Endothelial cell (in vitro differentiated cells): ENCODE measurements at places on chromosomes 2 and 18. TPM values are rescaled to one million over a fixed set of nuclear protein-coding genes. Genes with fewer than 3 reads are reported as not detected.

The SP100 gene
- total RNA-seq = 8.3 TPM

The VAMP5 gene
- total RNA-seq = 296 TPM

The PEX13 gene
- 24.8 TPM for total RNA-seq

The HJURP gene
- total RNA-seq = 11.4 TPM

The POTEJ gene
- not detected for total RNA-seq

The MATN3 gene
- 8.9 TPM for total RNA-seq

The PROM2 gene
- 0.62 TPM for total RNA-seq

The NYAP2 gene
- total RNA-seq = not detected

The DSC3 gene
- total RNA-seq = 0.87 TPM

The ACADL gene
- total RNA-seq = not detected

The SDC1 gene
- total RNA-seq = 3.6 TPM

The DIPK1C gene
- 0.21 TPM for total RNA-seq
